ENCODE measurements at places on chromosomes 1 and 21.

DNA sequence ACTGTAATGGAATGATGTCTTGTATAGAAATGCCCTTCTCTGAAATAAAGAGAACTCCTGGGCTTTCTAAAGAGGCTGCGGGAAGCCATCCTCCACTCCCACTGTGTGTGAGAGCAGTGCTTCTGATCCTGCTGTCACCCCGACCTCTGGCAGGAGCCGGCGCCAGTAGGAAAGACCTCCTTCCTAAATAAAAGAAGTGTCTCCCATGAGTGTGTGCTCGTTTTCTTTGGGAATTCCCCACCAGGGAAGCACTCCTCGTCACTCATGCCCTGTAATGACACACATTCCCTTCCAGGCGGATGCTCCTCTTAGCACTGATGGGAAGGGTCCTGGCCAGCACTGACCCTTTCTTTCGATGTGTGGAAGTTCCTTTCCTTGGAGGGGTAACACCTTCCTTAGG, 20.1 kb downstream of the AGT start:
- no peak for DNase-seq

DNA sequence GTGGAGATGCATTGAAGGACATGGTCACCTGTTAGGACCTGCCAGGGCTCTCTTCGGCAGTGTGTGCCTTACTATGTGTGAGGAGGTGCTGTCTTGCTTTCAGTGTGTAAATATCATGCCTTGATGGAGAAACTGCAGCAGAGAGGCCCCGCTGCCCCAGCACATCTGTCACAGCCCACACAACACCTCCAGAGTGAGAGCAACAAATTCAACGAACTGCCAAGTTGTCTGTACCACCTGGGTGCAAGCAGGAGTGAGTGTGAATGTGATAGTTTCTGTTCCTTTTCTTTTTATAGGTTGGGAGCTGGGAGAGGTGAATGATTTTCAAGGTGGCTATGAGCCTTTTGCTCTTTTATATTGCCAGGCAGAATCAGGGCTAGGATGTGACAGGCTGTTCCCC, 114.6 kb upstream of the KIAA0040 start:
- no peak for DNase-seq

GRCh38 chr1:169115891-169116585, 9.5 kb downstream of the ATP1B1 start:
- DNase-seq: no peak

DNA sequence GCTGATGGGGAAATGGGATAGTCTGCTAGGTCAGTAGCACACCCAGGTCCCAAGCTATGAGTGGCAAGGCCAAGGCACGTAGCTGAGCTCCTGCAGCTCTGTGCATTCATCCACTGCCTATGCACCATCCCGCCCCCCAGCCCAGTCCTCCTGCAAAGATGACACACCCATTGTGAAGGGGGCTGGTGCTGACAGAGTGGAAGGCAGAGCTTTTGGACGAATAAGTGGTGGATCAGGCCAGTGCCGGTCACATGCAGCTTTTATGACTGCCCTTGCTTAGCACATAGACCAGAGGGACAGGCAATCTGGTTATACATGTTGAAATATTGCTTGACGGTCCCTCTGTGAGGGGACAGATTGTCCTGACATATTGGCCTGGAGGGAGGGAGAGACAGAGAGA, 494.3 kb downstream of the PTPRU start:
- DNase-seq: no peak

- no peak for DNase-seq
These were observed 28.0 kb upstream of the FOXO6 start for GRCh38 chr1:41333146-41333784.

- DNase-seq: no peak
These were observed 72.3 kb upstream of the NR5A2 start for GRCh38 chr1:199955235-199955634.

DNA sequence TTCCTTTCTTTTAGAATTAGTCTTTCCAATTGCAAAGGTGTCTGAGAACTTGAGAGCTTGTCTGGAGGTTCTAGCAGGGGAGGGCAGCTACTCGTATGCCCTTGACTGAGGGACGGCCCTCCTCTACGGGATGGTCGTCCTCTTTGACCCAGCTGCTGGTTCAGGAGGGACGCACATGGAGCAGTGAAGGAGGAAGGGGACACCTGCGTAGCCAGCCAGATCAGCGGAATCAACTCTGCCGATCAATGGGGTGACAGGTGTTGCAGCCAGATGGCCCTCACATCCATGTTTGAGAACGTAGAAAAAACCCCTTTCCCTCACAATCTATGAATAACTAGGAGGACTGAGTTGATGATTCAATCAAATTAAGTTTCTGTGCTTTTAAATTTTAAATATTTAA, 15.7 kb upstream of the A3GALT2 start:
- no peak for DNase-seq
